SJCRH30 (cell line): ENCODE measurements at places on chromosomes 4 and X.
A peak's percentile ranks its signal among the peaks of the same experiment; 100 is the strongest.

GRCh38 chrX:43974100-43974475 is 898 bp upstream of the NDP start:
- DNase-seq, result no peak

- no peak for DNase-seq
These were observed 292.7 kb downstream of the GPAT3 start for GRCh38 chr4:83828601-83829000.

- DNase-seq, result no peak
These were observed 116.4 kb downstream of the RAP1GDS1 start for GRCh38 chr4:98377559-98377958.

DNA sequence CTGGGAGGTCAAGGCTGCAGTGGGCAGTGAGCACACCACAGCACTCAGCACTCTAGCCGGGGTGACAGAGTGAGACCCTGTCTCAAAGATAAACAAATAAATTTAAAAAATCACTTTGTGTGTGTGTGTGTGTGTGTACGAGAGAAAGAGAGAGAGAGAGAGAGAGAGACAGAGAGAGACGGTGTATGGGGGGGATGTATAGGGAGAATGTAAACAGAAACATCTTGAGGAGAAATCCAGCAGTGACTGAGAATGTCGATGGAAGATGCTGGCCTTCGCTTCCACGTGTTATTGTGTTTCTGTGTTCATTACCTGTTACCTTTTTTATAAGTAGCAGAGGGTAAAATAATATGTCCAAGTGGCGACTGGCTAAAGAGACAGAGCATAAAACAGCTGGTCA is 23.6 kb upstream of the RBPJ start:
- peak; percentile 34 for DNase-seq

DNA sequence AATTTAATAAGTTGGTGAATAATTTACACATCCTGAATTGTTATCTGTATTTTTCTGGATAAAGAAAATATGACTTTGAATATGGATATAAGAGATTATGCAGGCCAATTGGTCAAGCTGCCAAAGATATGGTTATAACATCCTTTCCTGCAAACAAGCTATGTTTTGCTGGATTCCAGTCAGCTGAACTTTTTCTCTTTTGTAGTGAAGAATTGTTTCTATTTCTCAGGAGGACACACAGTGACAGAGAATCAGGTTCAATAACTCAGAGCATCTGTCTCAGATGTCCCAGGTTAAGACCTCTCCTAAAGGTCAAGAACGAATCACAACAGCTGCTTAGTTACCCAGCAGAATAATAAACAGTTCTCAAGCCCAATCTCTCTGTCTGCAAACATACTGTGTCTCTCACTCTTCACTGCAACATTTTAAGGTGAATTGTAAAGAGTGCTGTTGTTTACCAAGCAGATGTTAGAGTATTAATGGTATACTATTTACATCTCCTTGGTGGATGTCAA is 189.5 kb upstream of the ANKRD50 start:
- peak; percentile 35 for DNase-seq

DNA sequence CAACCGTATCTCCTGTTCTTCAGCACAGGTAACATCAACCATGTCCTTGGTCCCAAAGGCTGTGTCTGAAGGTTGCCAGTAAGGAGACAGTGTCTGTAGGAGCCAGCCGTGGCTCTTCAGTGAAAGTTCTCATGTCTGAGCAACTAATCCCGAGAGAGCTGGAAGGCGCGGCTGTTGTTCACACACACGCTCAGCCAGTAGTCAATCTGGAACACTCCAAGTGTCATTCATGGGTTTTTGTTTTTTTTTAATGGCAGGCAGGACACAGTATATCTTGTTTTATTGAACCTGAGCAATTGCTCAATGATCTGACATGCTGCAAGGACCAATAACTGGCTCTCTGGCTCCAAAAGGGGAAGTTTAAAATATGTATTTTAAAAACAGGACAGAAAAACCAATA is 48.4 kb upstream of the MAP3K15 start:
- no peak for DNase-seq

GRCh38 chr4:17877661-17878060 is 66.9 kb downstream of the NCAPG start:
- DNase-seq, result no peak

- no peak for DNase-seq
These were observed 37.6 kb downstream of the TNIP3 start for GRCh38 chr4:121126449-121127006.

GRCh38 chrX:40154853-40155588 is 57.3 kb upstream of the BCOR start:
- DNase-seq, result peak; percentile 48

GRCh38 chr4:170716868-170717267 is 627.1 kb upstream of the AADAT start:
- DNase-seq, result no peak

DNA sequence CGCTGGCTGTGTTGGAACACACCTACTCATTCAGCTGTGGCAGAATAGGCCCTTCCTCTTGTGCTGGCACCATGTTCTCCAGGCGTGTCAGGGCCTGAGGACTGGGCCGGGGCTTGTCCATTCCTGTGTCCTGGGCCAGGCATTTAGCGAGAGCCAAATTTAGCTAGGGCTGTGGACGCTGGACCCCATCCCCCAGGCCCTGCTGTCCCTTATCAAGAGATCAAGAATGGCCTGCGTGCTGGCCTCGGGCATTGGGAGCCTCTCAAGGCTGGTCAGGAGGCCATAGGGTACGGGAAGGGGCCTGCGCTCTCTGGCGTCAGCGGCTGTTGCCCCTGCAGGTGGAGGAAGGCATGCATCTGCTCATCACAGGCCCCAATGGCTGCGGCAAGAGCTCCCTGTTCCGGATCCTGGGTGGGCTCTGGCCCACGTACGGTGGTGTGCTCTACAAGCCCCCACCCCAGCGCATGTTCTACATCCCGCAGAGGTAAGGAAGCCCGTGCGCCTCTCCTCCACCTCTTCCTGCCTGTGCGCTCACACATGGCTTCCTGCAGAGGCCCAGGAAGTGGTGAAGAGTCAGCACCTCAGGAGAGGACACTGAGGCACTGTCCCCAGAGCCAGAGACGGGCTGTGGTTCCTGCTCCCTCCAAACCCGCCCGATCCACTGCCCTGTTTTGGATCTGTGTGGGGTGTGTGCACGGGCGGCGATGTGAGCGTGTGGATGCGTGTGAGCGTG is 15.3 kb downstream of the ABCD1 start:
- DNase-seq, result no peak

GRCh38 chr4:118265312-118266144 is 87.3 kb downstream of the PRSS12 start:
- DNase-seq, result no peak

GRCh38 chrX:314781-315595 is 3.6 kb downstream of the GTPBP6 start:
- no peak for DNase-seq
